AG04450 (cell line): ENCODE measurements at places on chromosomes 2 and 18. TPM values are rescaled to one million over a fixed set of nuclear protein-coding genes. Genes with fewer than 3 reads are reported as not detected.

- no peak for DNase-seq
These were observed 6.1 kb downstream of the FARSB start for GRCh38 chr2:222649801-222650200.

GRCh38 chr2:188450732-188451483, 159.2 kb downstream of the GULP1 start:
- no peak for DNase-seq

- DNase-seq = no peak
These were observed 97.5 kb downstream of the ERBB4 start for GRCh38 chr2:212441141-212441540.

Gene NOSTRIN
- 0.10 TPM in 1 of 2 replicates, not detected in the other for polyA plus RNA-seq

Gene MYO1B
- 110 and 149 TPM in 2 replicates for polyA plus RNA-seq

Gene ANTXR1
- 101 and 113 TPM in 2 replicates for polyA plus RNA-seq
